ENCODE measurements at places on chromosomes 12 and 14.

DNA sequence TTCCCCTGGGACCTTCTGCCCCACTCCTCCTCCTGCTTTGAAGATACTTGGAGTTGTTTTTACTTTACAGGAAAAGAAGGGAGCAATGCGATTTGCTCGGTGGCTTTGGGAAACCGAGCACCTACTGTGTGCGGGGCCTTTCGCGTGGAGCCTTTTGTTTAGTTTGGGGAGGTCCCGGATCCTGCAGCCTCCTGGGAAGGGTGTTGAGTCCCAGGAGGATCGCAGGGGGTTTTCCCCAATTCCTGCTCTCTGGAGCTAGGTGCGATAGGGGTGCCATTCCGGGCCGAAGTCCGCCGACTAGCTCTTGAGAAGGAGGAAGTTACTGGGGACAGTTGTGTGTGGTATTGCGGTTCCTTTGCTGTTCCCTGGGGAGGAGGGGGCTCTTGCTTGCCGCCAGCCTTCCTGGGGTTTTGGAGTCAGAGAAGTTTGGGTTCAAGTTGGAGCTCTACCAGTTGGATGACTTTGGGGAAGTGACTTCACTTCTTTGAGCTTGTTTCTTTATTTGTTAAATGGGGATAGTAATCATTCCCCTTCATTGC lies 1.1 kb downstream of the BRI3BP start:
- no peak for DNase-seq

DNA sequence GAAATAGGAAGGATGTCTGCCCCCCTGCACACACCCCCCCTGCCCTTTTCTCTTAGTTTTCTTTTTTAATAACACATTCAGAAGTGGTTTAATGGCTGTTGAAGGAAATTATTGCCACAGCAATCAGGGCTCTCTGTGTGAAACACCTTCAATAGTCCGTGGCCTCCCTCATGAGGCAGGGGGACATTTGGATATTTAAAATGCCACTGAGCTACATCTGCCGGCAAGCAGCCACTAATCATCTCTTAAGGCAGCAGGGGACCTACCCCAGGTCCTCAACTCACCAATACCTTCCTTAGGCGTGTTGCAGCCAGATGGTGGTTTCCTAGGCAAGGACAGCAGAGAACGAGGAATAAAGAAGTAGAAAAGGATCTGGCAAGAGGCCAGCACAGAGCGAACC lies 283.2 kb downstream of the TTC8 start:
- no peak for DNase-seq

DNA sequence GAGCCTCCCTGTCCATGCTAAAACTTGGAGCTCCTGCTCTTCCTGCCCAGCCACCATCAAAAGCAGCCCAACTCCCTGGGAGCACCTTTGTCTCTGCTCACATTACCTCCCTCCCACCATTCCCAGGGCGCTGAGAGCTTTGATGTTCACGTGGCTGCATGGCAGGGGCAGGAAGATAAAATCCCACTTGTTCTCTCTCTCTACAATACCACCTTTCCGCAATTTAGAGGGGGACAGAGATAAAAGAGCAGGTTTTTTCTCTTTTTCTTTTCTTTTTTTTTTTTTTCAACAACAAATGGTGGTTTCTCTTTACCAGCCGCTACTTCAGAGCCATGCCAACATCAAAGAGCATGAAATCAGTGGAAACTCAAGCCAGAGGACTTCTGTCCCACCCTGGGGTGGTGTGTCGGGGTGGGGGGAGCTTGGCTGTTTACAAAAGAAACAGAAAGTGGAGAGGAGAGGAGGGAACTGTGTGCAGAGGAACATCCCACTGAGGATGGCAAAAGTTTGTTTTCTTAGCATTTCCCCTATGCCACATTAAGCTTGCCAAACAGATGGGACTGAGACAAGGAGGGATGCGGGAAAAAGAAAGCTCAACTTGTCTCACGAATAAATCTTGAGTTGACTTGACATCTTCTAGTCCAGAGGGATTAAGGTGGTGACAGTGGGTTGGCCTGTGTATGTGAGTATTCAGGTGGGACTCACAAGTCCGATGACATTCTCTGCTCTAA lies 103.7 kb upstream of the NUDT4 start:
- no peak for DNase-seq

- peak; percentile 42 for DNase-seq
Measured at GRCh38 chr12:4037747-4038312, 164.6 kb upstream of the PARP11 start.

DNA sequence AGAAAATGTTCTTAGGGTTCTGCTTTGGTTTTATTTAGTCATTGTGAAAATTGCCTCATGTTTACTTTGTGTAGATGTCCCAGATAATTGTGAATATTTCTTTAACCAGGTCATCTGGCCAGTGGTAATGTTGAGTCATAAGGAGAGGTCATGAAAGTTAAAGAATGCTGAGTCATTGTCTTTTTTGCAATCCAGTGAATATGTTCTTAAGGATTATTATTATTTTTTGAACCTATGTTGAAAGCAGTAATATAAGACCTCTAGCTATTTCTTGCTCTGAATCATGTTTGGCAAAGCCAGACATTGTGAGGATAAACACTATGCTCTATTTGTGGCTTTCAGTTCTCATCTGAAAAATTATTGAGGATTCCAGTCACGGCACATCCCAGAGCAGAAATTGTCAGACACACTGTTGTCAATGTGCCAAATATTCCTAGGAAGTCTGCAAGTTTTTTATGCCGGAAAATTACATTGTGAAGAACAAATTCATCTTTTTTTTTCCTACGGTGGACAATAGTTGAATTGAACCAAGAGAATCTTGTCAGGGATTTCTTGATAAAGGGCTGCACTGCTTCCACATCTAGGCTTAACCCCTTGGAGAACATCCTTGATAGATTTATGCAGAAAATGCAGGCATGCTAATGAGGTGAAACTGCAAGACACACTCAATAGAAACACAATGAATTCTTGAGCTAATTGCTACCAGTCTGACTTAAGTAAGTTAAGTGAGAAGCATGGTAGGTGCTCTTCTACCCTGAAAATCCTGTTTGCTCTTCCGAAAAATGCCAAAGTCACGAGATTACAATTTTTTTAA lies 369.6 kb downstream of the ATP23 start:
- peak; percentile 96 for DNase-seq

DNA sequence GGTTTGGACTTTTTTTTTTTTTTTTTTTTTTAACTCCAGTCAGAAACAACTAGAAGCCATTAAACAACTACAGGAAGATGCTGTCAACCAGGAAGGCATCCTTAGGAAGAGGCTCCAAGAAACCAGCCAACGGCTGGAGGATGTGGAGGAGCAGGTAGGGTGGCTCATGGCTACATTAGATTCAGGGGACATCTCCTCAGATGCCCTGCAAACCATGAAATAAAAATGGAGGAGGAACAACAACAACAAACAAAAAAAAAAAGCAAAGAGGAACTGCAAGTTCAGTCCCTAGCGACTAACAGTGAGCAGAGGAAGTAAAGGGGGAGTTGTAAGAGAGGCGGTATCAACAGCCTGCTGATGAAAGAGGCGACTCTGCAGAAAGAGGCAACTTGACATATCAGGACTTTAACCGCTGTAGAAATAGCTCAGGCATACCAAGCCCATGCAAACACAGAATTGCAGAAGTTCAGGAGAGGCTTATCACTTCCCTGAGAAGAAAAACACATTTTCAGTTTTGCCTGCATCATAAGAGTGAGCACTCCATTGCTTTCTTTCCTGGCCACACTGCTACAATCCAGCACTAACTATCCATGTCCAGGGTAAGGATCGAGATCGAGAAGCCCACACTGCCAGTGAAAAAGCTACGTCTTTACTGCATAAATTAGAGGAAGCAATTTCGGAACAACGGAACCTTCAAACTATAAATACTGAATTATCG lies 103.5 kb upstream of the BCAT1 start:
- DNase-seq: no peak
